ENCODE measurements at places on chromosomes 7 and 10. TPM values are rescaled to one million over a fixed set of nuclear protein-coding genes. Genes with fewer than 3 reads are reported as not detected.

The GOT1 gene
- 51.6 TPM for total RNA-seq

DNA sequence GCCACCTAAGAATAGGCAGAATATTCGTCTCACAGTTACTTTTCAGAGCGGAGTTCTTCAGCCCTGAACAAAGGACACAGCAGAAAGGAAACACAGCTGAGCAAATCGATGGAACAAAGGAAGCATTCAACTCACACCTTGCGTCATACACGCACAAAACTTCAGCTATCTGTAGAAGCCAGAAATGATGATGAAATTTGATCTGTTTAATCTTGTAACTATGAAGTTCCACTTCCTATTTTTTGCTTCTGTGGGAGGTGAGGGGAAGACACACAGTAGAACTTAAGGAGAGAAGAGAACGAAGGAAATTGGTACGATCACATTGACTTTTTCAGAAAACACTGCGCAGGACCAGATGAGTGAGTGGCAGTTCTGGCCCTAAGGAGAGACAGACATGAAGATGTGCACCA, 26.2 kb downstream of the FAM171A1 start:
- 0 out of 2 replicates have a peak overlapping the region, but pooled peaks have one; percentile 23 for H3K27ac ChIP-seq
- H3K4me3 ChIP-seq = no peak overlapping the region
- no peaks in the 10 kb centered on the region for H3K27me3 ChIP-seq
- H3K36me3 ChIP-seq = no peaks in the 10 kb centered on the region

GRCh38 chr10:14571866-14572507, 202.7 kb downstream of the FAM107B start:
- no peaks in the 10 kb centered on the region for H3K36me3 ChIP-seq
- H3K4me1 ChIP-seq = no peaks in the 10 kb centered on the region
- no peaks in the 10 kb centered on the region for H3K27me3 ChIP-seq
- H3K4me3 ChIP-seq = no peak overlapping the region
- no peak for DNase-seq

The FAM107B gene
- total RNA-seq = 13.4 TPM

DNA sequence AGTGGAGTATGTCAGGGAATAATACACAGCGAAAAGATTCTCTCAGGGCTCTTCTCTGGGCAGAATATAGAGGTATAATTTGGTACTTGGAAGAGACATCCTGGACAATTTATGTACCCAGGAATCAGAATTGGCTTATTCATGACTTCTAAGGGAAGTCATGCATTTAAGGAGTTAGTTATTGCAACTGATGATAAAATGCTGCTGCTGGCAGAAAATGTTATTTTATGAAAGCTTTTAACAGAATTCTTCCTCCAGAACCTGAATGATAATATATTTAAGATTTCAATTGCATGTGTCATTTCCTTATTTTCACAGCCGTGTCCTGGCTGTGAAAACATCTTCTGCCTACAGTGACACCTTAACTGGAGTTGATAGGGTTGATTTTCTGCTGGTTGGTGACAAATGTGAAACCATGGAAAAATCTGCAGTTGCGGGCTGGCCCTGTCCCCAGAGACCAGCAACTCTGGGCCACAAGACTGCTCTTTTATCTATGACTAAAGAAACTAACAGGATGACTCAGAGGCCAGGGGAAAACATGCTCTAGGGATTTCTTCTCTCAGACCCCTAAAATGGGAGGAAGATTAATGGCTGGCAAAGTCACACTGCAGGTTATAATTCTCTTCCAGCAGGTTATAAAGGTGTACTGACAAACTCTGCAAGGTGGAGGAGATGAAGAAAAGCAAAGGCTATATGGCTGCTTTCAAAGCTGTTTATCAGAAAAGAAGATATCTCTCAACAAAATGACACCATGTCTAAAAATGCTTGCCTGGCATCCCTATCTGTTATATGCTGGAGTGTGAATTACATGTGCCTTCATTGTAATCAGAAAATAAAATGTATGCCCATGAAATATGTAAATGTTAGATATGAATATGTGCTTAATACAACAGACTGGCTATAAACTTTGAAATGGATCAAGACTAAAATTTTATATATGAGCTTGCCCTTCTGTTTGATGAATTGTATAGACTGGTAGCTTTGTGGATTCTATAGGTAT, 12.1 kb upstream of the TRUB1 start:
- no peak for DNase-seq
- peaks cover 10% of the 10 kb centered on the region for H3K4me1 ChIP-seq
- H3K4me3 ChIP-seq = no peak overlapping the region
- H3K27ac ChIP-seq = no peak overlapping the region
- H3K36me3 ChIP-seq = no peaks in the 10 kb centered on the region
- no peaks in the 10 kb centered on the region for H3K27me3 ChIP-seq

DNA sequence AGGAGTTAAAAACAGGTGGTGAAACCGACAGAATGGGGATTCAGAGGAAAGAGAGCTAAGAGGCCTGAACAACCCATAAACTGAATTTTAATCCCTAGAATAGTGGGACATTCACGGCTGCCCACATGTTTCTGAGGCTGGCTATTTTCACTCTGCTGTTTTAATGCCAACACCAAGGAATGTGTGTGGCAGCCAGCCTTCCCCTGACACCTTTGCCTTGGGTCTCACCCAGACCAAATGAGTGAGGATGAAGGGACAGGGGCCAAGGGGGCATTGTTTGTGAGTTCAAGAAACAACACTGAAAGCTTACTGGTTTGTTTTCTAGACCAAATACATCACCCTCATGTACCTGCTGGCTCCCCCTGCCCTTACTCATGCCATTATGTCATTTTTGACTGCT, 164.3 kb downstream of the JAZF1 start:
- peaks cover 8% of the 10 kb centered on the region for H3K4me1 ChIP-seq
- no peak for DNase-seq
- no peaks in the 10 kb centered on the region for H3K27me3 ChIP-seq
- H3K4me3 ChIP-seq = no peak overlapping the region
- no peaks in the 10 kb centered on the region for H3K36me3 ChIP-seq
- H3K27ac ChIP-seq = no peak overlapping the region

GRCh38 chr10:51034769-51035168, 39.5 kb upstream of the PRKG1 start:
- no peaks in the 10 kb centered on the region for H3K36me3 ChIP-seq
- no peaks in the 10 kb centered on the region for H3K27me3 ChIP-seq
- H3K27ac ChIP-seq = no peak overlapping the region
- no peak for DNase-seq

The FAM237B gene
- total RNA-seq = not detected

GRCh38 chr10:21463436-21463835, 62.0 kb downstream of the SKIDA1 start:
- H3K4me1 ChIP-seq = no peaks in the 10 kb centered on the region
- H3K27ac ChIP-seq = peak overlapping the region; percentile 11
- no peak overlapping the region for H3K4me3 ChIP-seq
- DNase-seq = no peak

- H3K4me3 ChIP-seq = no peak overlapping the region
- no peaks in the 10 kb centered on the region for H3K36me3 ChIP-seq
- H3K27me3 ChIP-seq = no peaks in the 10 kb centered on the region
Observed at GRCh38 chr7:561631-562373, 42.2 kb upstream of the PDGFA start.

Measured in Panc1 (cell line).